ENCODE measurements at places on chromosomes 4 and X.

DNA sequence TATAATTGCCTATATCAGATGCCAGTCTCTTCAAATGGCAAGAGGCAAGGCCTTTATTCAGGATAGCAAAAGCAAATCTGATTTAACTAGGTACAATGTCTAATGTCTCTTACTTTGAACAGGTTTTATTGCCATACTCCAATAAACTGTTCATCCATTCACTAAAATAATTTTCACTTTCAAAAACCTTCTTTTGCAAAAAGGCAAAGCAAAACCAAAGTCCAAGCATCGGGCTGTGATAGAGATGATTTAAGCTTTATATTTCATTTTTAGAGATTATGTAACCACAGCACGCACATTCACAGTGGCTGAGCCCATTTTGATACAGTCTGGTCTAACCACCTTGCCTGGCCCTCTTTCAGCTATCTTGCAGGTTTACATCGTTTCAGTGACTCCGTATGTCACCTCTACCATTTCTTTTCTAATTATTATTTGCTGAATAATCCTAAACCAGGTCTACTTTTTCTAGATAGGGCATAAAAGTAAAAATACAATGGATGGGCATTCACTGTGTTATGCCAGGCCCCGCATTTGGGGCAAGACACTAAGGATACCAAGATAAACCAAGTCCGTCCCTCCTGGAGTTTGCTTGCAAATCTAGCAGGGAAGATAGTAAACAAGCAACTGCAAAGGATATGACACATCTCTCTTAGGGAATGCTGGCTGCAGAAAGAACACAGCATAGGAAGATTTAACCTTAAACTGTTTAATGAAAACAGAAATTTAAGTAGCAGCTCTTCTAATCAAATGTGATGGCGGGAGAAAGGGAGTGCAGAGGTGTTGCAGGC, 1.8 kb downstream of the CASP3 start:
- no peak for DNase-seq

DNA sequence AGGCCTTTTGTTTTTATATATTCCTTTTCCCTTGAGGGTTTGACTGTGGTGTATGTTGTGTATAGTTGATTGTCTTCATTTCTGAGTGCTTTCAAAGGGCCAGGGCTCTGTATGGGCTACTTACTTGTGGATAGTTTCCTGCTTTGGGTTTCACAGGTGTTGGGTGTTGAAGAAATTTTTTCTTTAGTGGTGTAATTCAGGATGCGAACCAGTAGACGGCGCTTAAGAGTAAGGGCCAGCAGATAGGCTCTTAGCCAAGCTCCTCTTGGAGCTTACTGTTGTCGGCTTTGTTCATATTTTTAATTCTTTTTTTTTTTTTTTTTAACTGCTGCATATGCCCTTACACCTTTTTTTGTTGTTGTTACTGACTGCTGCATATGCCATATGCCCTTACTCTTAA, 276.3 kb upstream of the GALNT7 start:
- peak; percentile 3 for DNase-seq

DNA sequence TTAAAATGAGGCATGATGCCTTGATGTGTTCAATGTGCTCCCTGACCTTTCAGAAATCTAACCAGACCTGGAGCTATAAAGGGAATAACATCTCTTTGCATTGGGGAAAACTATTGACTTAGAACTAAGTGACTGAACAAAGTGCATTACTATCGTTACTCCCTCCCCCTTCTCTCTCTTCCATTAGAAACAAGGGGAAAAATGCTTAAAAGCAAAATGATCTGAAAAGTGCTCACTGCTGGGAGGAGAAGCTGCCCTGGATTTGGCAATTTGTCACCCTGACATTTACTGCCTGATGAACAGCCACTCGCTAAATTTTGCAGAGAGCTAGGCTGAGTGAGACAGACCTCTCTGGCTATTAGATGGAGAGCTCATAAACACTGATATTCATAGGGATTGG, 48.6 kb upstream of the PARM1 start:
- DNase-seq = no peak

DNA sequence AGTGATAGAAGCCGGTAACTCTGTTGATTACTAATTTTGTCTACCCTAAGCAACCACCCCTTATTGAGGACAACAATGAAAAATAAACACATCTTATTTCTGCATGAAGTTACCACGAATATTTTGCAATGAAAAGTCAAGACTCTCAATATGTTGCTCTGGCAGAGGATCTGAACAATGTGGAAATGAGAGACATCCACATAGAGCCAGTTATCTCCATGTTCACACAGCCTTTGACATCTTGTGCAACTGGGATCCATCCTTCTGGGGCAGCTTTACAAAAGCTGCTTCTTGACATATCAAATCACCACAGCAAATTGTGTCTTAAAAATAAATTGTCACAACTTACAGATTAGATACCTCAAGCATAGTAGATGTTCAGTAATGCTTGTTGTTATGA, 10.2 kb downstream of the EDNRA start:
- DNase-seq = no peak

GRCh38 chr4:81343536-81343935, 128.2 kb downstream of the RASGEF1B start:
- no peak for DNase-seq

- no peak for DNase-seq
These were observed 91.8 kb downstream of the REPS2 start for GRCh38 chrX:17038277-17038676.

DNA sequence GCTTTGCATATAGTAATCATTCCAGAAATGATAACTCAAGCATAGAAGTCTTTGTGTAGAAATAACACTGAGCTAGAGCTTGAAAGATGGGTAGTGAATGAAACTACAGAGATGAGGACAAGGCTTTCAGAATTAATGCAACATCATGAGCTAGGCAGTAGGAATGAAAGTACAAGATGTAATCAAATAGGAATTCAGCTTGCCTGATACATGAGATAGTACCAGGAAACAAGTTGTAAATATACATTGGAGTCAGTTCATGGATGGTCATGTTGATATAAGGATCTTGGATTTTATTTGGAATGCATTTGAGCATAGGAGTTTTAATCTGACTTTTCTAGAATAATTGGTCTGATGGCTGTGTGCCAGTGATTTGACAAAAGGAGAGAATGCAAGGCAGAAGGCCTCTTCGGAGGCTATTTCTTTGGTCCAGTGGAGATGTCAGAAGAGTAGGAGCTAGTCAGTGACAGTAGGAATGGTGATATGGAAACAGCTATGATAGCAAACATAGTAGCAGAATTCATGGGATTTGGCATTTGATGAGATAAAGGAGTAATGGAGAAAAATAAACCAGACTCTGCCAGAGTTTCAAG, 206.4 kb upstream of the PACRGL start:
- DNase-seq = no peak

GRCh38 chr4:111943796-111944203, 201.5 kb upstream of the FAM241A start:
- no peak for DNase-seq

DNA sequence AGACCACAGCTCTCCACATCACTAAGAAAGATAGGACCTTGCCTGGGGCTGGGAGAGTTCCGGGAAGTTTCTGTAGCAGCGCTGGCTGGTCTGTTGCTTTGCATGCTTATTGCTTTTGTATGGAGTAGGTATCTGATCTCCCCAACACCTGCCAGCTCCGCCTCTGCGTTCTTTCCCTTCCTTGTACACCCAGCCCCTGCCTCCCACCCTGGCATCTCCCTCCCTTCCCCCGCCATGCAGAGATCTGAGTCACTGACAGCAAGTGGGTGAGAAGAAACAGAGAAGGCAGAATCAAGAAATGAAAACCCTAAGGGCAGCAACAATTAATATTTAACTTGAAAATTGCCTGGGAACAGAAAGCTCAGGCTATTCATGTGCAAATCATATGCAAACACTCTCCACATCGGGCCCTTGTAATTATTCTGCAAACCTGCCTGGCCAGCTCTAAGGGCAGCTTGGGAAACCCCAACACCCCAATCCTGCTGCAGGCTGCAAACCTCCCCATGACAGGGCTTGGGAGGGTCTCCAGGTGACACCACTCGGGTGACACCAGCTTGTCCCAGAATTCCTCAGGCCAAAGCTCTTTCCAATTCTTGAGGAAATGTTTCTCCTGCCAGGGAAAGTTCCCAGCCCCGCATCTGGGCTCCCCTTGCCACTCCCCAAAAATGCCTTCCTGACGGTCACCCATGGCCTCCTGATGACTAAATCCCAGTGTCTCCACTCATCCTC, 257.2 kb downstream of the FBXW7 start:
- DNase-seq = no peak

- DNase-seq = no peak
These were observed 511 bp upstream of the DUSP21 start for GRCh38 chrX:44843318-44843702.

DNA sequence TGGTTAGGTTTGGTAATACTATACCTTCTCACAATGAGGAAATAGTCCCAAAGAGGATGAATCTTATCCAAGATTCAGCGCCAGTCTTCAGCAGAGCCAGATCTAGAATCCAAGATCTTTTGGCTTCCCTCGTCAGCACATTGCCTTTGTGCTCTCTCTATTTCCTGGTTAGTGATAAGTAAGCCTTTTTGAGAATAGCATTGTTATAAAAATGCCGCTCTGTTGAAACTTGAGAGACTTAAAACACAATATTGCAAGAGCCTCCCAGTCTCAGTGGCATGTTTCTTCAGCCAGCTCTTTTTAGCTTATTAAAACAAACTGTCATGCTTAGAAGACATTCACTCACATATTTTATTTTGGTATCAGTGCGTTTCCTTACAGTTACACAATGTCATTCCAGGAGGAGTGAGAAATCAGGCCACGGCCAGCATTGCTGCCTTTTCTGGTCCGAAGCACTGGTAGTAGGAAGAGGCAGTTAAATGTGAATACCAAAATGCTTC, 141.4 kb downstream of the KLHL8 start:
- no peak for DNase-seq

DNA sequence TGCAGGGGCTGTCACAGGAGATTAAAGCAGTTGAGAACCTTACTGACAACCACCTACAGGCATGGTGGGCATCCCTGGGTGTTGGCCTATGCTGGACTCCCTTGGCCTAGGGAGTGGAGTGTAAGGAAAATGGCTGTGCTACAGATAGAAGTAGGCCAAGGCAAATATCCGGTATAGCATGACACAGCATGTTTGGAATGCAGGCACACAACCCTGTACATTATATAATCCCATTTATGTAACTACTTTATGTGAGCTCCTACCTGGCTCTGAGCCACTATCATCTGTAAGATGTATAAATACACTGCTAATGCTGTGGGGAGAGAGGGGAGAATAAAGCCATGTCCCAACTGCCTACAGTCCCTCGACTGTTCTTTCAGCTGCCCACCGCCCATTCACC, 38.7 kb upstream of the KCTD8 start:
- DNase-seq = no peak

GRCh38 chr4:165931741-165932140, 58.7 kb downstream of the TLL1 start:
- DNase-seq = no peak

- DNase-seq = peak; percentile 7
These were observed 80.3 kb upstream of the LSM6 start for GRCh38 chr4:146095091-146095690.

- DNase-seq = no peak
These were observed 90.1 kb downstream of the EVC2 start for GRCh38 chr4:5618051-5618960.

- DNase-seq = no peak
These were observed 67.2 kb upstream of the CCSER1 start for GRCh38 chr4:90060039-90060438.

- DNase-seq = no peak
These were observed 393.4 kb downstream of the PABPC4L start for GRCh38 chr4:133808151-133808550.

- no peak for DNase-seq
These were observed 174.9 kb downstream of the QDPR start for GRCh38 chr4:17336986-17337385.

DNA sequence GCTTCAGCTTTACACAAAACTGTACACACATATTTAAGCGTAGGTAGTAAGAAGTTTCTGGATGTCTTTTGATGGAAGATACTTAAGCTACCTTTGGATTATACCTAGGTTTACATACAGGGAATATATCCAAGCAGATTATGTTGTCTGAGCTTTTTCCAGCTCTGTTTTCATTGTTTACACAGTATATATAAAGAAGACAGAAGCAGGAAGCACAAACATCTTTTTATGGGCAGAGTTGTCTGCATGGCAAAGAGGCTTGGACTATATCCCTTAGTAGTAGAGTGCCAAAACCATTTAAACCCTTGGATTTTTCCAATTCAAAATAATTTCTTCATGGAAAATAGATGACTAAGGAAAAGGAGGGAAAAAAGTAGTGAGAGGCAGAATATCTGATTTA, 329.4 kb upstream of the AGA start:
- no peak for DNase-seq

- no peak for DNase-seq
These were observed 94.6 kb upstream of the WDR44 start for GRCh38 chrX:118251271-118251670.

- no peak for DNase-seq
These were observed 172.8 kb downstream of the SHROOM3 start for GRCh38 chr4:76607846-76608245.

DNA sequence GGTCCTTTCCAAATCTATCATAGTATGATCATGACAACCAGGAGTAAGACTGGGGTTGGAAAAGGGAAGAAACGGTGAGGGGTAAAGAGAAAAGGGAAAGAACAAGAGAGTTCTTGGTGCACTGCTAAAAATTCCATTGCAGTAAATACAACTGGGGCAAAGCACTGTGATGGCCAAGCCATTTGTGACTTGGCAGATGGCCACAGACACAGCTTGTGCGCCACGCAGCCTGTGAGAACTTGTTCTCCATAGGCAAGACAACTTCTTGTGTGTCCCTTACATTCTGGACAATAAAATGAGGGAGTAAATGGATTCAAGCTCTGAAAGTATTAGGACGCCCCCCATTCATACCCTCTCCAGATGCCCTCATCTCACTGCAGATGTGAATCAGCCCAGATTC, 10.9 kb downstream of the MFAP3L start:
- DNase-seq = no peak

- no peak for DNase-seq
These were observed 50.4 kb downstream of the GPC4 start for GRCh38 chrX:133364865-133365264.
